ENCODE measurements at places on chromosomes 7 and 10.
A peak's percentile ranks its signal among the peaks of the same experiment; 100 is the strongest.

DNA sequence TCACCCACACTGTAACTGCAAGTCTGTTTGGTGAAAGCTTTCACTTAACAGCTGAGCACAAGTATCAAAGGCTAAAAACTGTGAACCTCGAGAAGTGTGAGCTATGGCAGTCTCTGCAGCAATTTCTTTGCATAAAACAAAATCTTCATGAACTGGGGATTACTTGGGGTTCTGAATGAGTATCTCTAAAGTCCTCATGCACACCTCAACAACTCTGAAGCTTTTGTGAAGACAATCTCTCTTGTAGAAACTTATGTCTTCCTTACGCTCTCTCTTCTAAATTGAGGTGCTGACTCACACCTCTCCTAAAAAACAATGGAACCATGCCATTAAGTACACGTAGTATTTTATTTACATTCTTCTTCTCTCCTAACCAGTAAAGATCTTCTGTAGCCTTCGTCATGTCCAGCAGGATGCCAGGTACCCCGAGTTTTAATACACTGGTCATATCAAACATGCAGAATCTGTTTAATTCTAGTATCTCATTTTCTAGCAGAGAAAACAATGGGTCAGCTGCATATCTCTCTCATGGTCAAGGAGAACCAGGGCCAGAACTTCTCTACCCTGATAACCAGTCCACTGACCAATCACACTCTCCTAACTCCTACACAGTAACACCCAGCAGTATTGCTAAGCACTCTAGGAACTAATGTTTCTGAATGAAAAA, 76.9 kb downstream of the UBE2H start:
- DNase-seq, result no peak

- no peak for DNase-seq
Observed at GRCh38 chr7:23164846-23165245, 17.0 kb upstream of the NUP42 start.

DNA sequence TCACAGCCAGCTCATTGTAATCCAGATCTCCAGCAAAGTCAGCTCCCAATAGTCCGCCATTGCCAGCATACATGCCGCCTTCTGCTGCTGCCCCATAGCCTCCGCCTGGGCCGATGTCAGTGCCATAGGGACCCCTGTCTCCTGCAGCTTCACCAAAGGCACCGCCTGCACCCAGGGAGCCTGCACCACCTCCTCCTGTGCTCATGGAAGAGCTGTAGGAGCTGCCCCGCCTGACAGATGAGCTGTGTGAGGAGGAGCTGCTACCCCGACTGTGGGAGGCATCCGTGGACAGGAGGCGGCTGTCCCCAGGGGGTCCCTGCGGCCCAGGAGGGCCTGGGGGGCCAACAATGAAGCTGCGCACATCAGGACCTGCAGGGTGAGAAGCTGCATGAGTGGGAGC, 51.7 kb downstream of the COL17A1 start:
- DNase-seq, result no peak

GRCh38 chr10:119542988-119543813, 682 bp upstream of the RGS10 start:
- DNase-seq, result peak; percentile 53

DNA sequence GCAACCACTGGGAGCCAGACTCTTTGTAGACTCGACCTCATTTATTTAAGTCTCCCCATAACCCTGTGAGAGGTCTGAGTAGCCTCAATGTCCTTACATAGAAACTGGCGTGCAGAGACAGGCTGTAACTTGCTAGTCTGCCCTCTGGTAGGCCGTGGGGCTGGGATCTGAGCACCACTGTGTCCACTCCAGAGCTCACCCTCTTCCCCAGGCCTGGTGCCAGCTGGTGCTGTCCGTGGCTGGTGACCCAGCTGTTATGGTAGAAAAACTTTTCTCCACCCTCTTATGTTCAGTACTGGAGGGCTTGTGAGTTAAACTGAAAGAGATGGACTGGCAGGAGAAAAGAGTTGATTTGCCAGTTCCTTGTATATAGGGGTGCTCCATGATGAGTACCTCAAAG, 41.9 kb downstream of the ADAMTS14 start:
- DNase-seq, result no peak

GRCh38 chr7:157651366-157652160, 314.8 kb downstream of the DNAJB6 start:
- no peak for DNase-seq

GRCh38 chr7:1288996-1289551, 56.4 kb downstream of the UNCX start:
- no peak for DNase-seq

GRCh38 chr7:45955286-45955685, 34.2 kb upstream of the IGFBP3 start:
- DNase-seq, result no peak

DNA sequence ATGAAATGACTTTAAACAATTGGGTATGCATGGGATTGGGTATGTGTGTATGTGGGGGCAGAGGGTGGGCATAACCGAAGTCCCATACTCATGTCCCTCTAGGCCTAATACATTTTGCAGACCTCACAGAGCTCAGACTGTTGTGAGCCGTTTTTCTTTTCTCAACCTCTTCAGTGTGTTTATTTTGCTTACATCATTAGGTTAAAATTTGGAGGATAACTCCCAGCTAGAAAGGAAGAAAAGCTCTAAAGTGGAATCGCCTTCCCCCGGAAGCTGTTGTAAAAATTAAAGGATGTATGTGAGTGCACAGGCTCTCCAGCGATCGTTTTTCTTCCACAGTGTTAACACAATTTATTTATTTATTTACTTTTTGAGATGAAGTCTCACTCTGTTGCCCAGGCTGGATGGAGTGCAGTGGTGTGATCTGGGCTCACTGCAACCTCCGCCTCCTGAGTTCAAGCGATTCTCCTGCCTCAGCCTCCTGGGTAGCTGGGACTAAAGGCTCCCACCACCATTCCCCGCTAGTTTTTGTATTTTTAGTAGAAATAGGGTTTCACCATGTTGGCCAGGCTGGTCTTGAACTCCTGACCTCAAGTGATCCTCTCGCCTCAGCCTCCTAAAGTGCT, 1.5 kb upstream of the H2AZ2 start:
- no peak for DNase-seq
